ENCODE measurements at places on chromosomes 16 and 17.

- no peak for DNase-seq
Measured at GRCh38 chr17:4664230-4664629, 22.8 kb upstream of the ALOX15 start.

- DNase-seq: no peak
Measured at GRCh38 chr16:89572073-89572484, 3.5 kb upstream of the CPNE7 start.

GRCh38 chr16:68319185-68319908 lies 8.5 kb downstream of the PRMT7 start:
- no peak for DNase-seq

- peak; percentile 68 for DNase-seq
Measured at GRCh38 chr17:2828397-2829038, 32.3 kb downstream of the RAP1GAP2 start.

- DNase-seq: no peak
Measured at GRCh38 chr17:6254036-6254435, 180.9 kb downstream of the AIPL1 start.

GRCh38 chr16:2856061-2856670 lies 1.8 kb downstream of the PRSS22 start:
- peak; percentile 25 for DNase-seq

- DNase-seq: no peak
Measured at GRCh38 chr17:81640011-81640410, 3.0 kb downstream of the TSPAN10 start.

DNA sequence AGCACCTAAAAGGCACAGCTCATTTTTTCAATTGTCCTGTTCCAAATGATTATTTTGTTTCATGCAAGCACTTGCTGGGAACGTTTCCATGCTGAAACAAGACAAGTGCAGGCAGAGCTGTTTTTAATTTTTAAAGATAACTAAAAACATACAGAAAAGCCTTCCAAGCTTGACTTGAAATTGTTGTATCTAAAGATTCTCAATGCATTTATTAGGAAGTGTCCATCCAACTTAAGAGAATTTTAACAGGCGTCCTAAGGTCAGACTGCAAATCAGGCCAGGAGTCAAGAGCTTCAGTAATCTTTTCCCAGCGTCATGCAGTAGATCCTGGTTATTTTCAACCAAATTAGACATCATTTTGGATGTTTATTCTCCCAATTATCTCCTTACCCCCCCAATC lies 702.8 kb downstream of the KCNJ2 start:
- no peak for DNase-seq

GRCh38 chr17:82330322-82331239 lies 3.0 kb downstream of the SECTM1 start:
- peak; percentile 100 for DNase-seq

DNA sequence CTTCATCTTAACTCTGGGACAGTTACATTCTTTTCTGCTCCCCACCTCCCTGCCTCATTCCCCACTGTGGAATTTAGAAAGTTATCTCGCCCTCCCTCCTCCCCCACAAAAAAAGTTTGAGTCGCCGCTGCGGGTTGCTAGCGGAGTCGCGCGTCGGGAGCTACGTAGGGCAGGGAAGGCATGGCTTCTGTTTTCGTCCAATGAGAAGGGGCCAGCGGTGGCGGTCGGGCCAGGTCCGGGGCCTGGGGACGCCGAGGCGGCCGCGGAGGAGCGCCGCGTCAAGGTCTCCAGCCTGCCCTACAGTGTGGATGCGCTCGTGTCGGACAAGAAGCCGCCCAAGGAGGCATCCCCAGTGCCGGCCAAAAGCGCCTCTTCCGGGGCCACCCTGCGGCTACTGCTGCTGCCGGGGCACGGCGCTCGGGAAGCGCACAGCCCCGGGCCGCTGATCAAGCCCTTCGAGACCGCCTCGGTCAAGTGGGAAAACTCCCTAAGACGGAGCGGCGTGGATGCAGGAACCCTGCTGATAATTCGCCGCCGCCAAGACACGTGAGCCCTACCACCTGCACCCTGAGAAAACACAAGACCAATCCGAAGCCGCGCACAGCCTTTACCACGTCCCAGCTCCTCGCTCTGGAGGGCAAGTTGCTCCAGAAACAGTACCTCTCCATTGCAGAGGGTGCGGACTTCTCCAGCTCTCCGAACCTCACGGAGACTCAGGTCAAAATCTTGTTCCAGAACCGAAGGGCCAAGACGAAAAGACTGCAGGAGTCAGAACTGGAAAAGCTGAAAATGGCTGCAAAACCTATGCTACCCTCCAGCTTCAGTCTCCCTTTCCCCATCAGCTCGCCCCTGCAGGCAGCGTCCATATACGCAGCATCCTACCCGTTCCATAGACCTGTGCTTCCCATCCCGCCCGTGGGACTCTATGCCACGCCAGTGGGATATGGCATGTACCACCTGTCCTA lies 8.9 kb downstream of the OR4D1 start:
- no peak for DNase-seq

- no peak for DNase-seq
Measured at GRCh38 chr17:58741121-58741625, 14.5 kb upstream of the PPM1E start.

DNA sequence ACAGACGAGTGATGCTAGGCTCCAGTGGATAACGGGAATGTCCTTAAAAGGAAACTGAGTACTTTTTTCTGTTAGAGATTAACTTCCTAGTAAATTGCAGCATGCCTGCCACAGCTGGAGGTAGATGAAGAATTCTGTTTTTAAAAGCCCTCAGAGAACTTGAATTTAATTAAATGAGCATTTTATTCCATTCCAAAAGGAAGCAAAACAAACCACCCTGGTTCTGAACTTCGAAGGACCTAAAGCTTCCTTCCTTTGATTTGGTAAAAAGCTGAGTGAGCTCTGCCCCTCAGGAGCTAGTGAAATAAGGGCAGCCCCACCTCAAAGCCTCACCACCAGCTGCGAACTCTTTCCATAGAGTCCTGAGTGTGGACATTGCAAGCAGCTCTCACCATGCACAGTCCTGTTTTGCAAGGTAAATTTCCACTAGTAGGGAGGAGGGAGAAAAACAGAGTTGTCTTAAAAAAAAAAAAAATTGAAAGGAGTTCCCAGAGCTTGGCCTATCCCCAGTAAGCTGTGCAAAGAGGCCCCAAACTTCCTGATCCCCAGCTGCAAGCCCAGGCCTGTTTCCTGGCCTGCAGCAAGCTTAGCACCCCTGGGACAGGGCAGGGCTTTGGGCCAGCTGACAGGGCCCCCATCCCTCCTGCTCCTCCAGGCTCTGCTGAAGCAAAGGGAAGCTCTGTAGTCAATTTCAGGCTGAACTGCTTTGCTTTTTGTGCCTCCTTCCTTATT lies 11.2 kb downstream of the CHD9NB start:
- DNase-seq: peak; percentile 86

GRCh38 chr17:56475116-56475515 lies 118.4 kb upstream of the NOG start:
- DNase-seq: no peak

- no peak for DNase-seq
Measured at GRCh38 chr17:73039282-73039681, 53.2 kb downstream of the SLC39A11 start.

DNA sequence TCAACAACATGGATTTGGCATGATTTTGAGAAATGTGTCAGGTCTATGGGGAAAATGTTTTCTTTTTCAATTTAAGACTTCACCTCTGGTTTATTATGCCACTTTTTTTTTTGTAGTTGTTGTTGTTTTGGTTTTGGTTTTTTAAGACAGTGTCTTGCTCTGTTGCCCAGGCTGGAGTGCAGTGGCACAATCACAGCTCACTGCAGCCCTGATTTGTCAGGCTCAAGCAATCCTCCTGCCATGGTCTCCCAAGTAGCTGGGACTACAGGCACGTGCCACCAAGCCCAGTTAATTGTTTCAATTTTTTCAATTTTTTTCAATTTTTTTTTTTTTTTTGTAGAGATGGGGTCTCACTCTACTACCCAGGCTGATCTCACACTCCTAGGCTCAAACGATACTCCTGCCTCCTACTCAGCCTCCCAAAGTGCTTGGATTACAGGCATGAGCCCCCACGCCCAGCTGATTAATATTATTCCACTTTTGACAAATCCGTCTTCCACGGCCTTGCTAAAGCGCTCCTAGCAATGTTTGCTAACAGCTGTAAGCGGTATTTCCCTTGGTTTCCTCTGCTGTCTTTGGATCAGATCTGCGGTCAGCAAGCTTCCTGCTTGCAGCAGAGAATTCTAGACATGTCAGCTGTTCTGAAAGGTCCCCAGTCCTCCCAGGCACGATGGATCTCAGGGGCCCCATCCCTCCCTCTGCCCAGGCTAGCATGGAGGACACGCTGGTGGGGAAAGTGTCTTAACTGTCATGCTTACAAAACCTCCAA lies 7.0 kb upstream of the MILR1 start:
- peak; percentile 95 for DNase-seq

GRCh38 chr17:10633738-10634379 lies 23.2 kb downstream of the MYH3 start:
- no peak for DNase-seq

GRCh38 chr16:85061566-85061965 lies 34.0 kb downstream of the KIAA0513 start:
- no peak for DNase-seq

- no peak for DNase-seq
Measured at GRCh38 chr16:81513204-81514040, 68.8 kb downstream of the CMIP start.

DNA sequence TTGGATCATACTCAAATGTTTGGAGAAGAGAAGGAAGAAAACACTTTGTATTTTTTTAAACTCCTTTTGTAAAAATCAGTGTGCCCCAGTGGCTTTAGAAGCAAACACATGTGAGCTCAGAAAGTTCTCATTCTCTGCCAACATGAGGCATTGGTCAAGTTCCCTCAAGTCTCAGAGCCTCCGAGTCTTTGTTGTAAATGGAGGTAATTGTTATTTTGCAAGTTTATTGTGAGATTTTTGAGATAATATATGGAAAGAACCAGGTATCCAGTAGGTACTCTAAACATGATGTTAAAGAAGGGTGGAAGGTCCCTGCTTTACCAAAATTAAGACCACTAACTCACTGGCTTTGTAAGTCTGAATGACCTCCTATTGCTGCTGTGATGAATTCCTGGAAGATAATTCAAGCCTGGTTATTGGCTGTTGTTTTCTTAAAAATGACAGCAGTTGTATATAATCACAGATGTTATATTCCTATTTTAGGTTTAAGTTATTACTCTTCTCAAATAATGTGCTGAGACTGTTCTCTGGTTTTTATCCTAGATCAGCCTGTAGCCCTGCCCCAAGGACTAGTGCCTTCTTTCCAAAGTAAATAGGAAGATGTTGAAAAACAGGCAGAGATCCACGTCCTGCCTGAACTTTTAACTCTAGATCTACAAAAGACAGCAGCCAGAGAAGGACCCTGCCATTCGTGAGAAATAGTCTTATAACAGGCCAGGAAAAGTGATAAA lies 2.4 kb downstream of the HLF start:
- DNase-seq: no peak

DNA sequence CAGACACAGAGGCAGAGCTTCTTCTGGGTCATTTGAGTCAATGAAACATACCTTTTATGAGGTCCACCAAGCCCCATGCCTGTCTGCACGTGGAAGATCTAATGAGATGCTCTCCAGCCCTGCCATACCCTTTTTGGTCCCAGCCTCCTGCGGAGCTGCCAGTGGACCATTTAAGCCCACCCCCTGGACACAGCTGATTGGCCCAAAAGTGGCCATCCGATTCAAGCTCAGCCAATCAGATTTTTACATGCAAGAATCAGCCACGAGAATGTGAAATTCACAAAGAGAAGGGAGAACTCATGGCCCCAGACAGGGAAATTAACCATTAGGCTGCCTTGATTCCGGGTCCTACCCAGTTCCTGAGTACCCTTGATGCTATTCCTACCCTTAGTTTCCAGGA lies 231.0 kb upstream of the EEF2KMT start:
- no peak for DNase-seq

DNA sequence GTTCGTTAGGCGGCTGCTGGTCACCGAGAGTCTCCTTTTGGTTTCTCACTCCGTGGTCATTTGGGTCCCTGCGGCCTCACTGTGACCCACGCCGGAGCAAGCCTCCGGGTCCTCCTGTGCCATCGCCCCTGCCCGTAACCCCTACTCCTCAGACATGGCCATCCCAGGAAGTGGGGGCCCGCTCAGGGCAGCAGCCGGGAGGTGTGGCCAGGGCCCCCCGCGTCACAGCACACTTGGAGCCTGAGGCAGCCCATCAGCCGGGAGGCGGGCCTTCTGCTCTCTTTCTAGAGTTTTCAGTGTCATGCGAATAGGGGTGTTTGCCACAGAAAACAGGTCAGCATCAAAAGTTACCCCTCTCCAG lies 7.9 kb upstream of the WFIKKN1 start:
- no peak for DNase-seq

DNA sequence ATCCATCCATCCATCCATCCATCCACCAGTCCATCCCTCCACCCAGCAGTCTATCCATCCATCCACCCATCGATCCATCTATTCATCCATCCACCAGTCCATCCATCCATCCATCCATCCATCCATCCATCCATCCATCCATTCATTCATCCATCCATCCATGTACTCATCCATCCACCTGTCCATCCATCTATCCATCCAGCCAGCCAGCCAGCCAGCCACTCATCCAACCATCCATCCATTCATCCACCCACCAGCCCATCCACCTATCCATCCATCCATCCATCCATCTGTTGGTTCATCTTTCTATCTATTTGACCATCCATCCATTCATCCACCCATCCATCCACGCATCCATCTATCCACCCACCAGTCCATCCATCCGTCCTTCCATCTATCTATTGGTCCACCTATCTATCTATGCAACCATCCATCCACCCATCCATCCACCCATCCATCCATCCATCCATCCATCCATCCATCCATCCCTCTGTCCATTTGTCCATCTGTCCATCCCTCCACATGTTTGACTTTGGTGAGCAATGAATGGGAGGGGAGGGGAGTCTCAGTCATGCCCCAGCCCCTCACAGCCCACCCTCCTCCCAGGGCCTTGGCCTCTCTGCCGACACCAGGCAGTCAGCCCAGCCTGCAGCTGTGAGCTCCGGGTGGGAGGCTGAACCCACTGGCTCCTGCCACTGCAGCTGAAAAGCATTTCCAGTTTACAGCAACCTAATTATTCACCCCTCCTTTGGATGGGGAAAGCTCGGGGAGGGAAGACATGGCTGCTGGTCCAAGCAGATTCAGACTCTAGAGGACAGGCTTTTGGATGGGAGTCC lies 38.1 kb upstream of the SSTR5 start:
- DNase-seq: no peak
